Stimulated activated CD4-positive, alpha-beta T cell treated with anti-CD3 and anti-CD28 coated beads, Interleukin-15, amount 100 ng/mL, for 24 hours (primary cell): ENCODE measurements at places on chromosomes 5 and 9.

GRCh38 chr9:109440117-109440515, 58.0 kb downstream of the PTPN3 start:
- no peak for DNase-seq

DNA sequence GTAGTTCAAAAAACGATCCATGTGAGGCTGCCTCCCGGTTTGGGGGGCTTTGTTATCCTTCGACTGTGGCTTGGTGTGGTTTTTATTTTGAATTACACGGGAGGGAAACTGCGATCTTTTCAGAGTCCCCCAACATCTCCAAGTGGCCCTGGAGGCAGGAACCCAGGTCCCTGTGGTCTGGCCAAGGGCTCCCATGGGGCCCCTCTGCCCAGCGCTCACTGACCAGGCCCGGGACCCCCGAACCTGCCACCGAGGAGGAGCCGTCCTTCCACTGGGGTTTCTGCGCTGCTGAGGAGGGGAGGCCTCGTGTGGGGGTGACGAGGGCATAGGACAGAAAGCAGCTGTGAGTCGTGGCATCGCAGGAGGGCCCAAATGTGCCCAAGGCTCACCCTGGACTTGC, 18.1 kb upstream of the SCGB3A1 start:
- DNase-seq: no peak

DNA sequence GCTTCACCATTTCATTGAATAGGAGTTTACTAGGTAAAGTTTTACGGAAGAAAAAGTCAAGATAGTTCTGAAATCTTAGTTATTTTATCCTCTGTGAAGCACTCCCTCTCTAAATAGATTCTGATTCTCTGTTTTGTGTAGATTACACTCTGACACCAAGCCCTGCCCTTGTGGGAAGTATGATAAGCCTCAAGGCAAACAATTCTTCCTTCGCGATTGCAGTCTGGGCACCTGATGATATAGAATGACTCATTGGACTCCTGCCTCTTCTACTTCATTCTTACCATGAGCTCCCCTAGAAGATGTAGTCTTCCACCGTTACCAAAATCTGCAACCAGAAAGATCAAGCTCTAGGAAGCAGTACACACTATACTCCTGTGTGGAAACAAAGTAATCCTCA, 626.9 kb upstream of the PTGER4 start:
- DNase-seq: no peak

DNA sequence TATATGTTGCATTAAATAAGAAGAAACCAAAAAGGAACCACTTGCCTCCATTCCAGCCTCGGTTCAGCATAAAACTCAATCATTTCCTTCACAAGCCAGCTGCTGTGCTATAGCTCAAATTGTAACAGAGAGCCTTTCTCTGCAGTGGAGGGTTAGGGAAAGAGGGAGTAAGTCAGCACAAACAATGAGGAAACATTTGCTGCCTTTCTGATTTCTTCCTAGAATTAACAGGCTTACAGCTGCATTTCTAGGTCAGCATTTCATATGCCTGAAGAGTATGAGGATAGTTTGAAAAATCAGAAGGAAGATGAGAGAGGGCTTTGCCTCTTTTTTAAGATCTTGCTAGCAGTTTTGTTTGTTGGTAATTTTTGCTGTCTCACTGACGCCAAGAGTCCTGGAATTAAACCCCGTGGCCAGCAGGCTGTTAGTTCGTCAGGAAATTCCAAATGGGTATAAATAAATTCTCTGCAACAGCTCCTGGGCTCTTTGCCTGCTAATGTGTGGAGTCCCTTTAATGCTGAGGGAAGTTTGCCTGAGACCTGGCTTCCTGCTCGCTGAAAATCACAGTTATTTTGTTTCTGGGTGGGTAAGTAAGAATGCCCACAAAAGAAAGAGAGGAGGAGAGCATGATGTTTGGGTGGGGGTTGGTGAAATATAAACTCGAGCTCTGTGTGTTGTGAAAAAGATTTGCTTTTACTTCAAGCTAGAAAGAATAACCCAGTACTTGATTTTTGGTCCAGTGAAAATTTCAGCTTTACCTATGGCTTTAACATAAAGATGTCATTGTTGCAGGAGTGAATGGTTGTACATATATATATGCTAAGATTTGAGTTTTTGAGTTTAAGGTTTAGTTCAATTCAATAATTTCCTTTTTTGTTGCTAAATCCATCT, 148.1 kb upstream of the DMRT1 start:
- DNase-seq: no peak

DNA sequence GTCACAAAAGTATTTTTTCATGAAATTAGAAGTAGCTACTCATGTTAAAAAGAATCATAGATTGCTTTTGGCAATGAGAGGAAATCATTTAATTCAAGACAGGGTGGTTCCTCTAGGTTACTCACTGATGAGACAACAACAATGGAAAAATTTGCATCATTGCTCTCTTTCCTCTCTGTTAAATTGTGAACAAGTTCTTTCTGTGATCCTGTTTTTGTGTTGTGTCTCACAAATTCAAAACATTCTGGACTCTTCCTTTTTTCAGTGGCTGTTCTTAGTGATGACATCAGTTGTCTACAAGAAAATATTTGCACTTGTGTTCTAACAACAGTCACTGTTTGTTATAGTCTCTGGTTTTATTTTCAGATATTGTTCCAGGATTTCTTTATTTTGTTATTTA, 95.3 kb downstream of the XRCC4 start:
- DNase-seq: no peak

DNA sequence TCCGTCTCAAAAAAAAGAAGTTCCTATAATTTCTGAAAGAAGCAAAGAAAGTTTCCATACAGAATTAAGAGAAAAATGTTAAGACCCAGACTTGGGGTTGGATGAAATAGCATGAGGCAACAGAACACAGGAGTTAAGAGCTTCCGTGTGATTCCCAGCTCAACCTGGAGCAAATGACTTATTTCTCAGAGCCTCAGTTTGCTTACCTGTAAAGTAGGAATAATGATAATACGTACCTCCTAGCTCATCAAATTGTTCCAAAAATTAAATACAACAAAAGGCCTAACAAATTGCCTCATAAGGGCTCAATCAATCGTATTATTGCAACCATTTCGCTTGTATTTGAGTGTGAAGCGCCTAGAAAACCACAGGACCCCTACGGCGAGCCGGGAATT, 600 bp upstream of the GPR107 start:
- DNase-seq: no peak

- DNase-seq: no peak
These were observed 29.7 kb downstream of the GPR21 start for GRCh38 chr9:123063177-123063598.

DNA sequence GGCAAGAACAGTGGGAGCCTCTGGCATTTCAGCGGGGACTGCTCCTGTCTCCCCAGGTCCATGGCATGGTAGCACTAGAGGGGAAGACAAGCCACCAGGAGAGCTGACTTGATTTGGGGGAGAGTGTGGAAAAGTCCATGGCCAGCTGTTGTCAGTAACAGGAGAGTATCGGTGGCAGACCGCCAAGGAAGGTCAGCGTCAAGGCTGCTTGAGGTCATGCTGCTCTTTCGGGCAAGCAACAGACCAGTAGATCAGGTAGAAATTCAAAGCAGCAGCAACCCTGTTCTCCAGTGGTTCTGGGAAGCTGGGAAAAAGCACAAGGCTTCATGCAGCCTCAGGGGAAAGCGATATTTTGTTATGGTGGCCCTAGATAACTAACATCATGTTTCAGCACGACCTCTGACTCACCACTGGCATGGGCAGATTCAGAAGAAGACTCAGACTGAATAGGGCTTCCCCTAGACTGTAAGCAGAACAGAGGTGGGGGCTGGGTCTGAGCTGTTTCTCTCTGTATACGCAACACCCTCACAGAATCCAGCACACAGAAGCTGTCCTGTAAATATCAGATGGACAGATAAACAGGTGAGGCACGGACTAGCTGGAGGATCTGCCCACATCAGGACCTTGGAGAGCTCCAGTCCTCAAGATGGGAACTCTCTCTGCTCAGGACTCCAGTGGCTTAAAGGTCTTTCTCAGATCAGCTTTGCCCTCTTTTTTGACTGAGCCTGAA, 35.2 kb upstream of the PLEKHG4B start:
- peak; percentile 19 for DNase-seq

DNA sequence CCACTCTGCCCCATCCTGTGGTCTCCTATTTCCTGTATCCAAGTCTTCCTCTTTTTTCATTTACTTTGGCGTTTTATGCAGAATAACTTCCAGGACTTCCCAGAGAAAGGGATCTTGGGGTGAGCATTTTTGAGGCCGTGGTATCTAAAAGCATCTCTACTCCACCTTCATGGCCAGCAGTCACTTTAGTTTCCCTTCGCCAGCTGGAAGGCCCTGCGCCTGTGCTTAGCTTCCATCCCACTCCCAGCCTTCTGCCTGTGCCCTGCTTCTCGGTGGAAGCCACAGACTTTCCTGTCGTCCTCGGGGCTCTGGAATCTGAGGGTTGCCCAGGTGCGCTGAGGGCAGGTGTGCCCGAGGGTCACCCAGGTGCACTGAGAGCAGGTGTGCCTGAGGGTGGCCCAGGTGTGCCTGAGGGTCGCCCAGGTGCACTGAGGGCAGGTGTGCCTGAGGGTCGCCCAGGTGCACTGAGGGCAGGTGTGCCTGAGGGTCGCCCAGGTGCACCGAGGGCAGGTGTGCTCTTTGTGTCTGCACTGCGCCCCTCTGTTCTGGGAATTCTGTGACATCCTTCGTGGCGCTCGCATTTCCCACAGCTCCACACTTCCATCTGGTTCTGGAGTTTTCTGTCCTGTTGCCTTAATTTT, 32.4 kb upstream of the LRRC14B start:
- no peak for DNase-seq

GRCh38 chr5:151781201-151781600, 9.4 kb downstream of the G3BP1 start:
- no peak for DNase-seq

GRCh38 chr5:168132241-168132641, 159.2 kb upstream of the WWC1 start:
- DNase-seq: no peak

DNA sequence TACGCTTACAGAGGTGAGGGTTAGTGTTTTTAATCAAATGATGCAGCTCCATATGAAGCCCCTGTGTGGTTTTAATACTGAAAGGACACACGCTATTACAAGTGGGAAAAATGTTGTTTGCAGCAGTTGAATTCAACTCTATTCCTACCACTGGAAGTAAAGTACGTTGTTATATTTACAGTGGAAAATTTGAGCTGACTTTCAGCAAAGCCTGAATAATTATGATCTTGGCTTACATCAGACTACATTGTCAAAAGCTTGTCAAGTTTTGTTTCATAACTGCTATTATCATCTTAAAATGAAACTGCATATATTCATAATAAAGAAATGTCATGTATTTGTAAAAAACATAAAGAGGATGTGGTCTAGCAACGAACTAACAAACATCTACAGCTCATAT, 818.5 kb downstream of the SEMA5A start:
- no peak for DNase-seq

DNA sequence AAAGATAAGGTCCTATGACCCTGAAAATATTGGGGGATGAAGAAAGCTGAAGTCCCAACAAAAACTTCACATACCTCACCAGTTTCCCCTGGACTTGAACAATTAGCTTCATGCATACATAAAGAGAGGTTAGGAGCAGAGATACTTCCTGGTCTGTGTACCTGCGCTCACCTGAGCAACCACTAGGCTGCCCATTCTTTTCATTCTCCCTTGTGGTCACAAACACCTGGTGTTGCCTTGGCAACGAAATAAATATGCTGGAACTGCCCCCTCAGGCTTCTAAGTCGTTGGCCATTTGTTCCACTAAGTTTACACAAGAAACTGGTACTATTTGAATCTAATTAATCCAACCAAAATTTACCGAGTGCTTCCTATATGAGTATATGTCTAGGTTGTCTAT, 18.1 kb downstream of the OTP start:
- DNase-seq: no peak

DNA sequence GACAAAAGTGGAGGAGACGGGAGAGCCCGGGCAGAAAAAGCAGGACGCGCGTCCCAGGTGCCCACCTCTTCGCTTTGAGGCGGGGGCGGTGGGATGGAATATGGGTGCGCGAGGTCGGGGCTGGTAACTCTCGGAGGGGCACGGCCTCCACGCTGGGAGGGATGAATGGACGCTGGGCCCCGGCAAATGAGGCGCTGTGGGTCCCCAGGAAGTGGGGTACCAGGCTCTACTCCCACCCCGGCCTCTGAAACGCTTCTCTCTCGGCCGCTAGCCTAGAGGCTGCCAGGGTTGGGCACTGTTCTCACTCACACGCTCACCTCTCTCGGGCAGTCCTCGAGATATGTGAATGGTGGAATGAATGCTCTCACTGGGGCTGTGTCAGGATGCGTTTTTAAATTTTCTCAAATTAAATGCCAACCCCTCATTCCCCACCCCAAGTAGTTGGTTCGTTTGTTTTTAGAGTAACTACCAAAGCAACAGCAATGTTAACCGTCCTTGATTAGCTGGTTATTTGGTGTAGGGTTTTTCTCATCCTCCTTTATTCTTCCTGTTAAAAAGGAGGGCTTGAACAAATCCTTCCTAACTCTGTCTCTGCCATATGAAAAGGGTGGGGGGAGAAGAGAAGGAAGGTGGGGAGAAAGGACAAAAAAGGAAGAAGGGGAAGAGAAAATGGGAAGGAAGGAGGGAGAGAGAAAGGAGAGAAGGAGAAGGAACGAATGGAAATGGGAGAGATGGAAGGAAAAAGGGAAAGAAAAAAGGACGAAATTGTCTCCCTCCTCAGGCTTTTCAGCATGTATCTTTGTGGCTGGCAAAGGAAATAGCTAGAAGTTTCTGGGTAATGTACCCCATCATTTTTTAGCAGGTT, 1.3 kb upstream of the EBF1 start:
- no peak for DNase-seq
